ENCODE measurements at places on chromosomes 5 and 9.
A peak's percentile ranks its signal among the peaks of the same experiment; 100 is the strongest.

- no peak for DNase-seq
These were observed 9.2 kb upstream of the ZNF354A start for GRCh38 chr5:178739452-178740180.

DNA sequence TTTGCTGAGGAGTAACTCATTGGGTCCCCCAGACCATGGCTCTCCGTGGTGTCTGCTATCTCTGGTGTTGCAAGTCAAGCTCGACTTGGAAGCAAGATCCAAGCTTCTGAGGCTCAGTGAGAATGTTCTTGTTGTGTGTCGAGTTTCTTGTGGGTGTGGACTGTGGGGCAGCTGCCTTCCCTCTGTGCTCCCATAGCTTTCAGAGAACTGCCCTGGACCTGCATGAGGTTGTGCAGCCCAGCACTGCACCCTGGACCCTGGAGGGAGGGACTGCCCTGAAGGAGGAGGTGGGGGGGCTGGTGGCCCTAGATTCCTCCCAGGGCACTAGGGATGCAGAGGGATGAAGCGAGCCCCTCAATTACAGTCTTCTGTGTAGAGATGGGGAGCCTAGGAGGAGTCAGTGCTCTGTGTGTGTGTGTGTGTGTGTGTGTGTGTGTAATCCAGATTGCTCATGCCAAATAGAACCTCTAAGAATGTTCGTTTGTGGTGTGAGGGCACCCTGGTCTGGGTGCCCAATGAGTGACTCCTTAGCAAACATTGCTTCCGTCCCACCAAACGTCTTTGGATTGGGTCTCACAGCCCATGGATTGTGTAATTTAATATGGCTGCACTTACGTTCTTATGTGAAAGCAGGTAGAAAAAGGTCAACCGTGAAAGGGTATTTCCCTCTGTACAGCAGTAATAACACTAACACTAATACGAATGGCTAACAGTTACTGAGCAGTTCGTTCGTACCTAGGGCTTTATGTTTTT, 143.3 kb upstream of the LMX1B start:
- DNase-seq, result no peak

- DNase-seq, result peak; percentile 70
These were observed 10.4 kb upstream of the SLC45A2 start for GRCh38 chr5:33994845-33995244.

DNA sequence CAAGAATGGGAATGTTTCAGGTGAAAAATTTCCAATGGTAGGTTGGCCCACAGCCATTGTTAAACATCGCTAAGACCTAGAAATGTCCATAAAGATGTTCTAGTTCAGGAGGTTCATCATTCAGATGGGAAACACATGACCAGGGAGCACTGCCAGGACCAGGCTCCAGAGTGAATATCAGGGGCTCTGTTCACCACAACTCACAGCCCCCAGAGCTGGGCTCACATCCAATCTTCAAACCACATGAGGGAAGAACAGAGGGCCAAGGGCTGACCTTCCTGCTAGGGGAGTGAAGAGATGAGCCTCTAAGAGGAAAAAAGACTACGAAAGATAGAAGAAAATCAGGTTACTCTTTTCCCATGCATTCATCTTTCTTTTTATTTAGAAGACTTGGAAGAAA, 205.8 kb downstream of the SEMA5A start:
- DNase-seq, result no peak

GRCh38 chr5:5708367-5708919, 286.0 kb downstream of the ICE1 start:
- no peak for DNase-seq

DNA sequence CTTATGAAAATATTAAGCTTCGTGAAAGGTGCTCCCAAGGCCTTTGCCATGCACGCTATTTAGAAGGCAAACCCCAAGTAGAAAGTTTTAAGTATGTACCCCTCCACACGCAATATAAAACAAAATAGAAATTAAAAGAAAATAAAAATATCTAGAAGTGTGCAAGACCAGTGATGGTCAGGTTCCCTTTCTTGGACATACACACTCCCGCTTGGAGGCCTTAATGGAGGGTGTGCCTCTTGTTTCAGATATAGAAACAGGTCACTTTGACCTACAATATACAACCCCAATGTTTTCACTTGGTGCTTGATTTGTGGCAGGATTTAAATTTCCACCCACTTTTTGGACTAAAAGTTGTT, 127.4 kb upstream of the STC2 start:
- DNase-seq, result no peak

- no peak for DNase-seq
These were observed 151.4 kb downstream of the KDM4C start for GRCh38 chr9:6909181-6909580.

DNA sequence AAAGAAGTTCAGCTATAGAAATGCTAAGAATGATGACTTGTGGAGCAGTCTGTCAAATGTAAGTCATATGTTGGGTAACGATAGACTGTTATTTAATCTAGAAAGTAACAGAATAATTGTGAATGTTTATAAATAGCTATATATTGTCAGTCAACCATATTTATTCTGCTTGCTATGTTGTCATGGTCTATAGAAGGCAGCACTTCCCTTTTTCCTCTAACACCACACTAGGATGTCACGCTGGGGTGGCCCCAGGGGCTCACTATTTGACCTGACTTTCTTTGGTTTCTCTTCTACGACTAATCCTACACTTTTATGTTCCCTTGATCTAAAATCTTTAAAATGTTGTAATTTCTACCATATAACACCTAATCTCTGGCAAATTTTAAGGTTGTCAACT, 20.5 kb downstream of the ERAP2 start:
- no peak for DNase-seq

GRCh38 chr9:15606643-15607472, 54.0 kb downstream of the CCDC171 start:
- peak; percentile 24 for DNase-seq

- DNase-seq, result no peak
These were observed 297.4 kb downstream of the CETN3 start for GRCh38 chr5:90112033-90112692.

DNA sequence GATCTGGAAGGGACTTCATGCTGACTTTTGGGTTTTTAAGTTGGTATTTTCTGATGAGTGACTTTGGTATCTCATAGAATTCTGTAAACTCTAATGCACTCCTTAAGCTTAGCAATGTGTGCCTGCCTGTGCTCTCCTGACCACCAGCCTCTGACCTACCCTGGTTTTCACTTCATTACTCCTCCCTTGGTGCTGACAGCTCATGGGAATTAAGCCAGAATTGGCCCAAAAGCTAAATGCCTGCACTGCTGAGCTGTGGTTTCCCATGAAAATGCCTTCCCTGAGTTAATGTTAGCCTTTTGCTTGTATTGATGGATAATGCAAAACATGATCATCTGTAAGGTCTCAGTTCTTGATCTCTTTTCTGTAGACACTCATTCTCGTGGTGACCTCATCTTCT, 308.0 kb downstream of the DOCK8 start:
- no peak for DNase-seq

- DNase-seq, result no peak
These were observed 21.7 kb downstream of the SLC30A5 start for GRCh38 chr5:69115526-69115925.

GRCh38 chr5:54912021-54912420, 73.4 kb downstream of the ESM1 start:
- no peak for DNase-seq

DNA sequence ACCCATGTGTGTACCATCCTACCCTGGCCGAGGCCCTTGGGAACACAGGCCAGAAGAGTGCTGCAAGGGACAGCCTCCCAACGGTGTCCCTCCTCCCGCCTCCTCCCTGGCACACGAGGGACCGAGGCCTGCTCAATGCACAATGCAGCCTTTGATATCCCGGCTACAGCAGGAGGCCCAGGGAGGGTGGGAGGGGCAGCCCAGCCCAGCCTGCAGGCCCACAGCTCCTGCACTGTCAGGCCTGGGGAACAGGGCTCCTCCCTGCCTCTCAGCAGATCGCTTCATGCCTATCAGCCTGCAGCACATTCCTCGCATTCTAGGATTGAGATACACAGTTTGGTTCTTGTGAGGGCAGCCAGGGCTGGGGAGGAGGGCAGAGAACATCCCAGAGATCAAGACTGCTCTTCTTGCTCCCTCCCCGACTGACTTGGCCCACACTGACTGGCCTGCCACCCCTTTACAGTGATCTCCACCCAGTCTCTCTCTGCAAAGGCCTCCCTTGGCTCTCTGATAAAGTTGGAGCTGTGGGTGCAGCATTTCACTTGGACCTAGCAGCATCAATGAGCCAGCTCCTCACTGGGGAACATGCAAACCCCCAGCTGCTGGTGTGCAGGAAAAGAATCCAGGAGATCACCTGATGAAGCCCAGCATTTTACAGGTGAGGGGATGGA, at the start of gene SH3TC2:
Gene SH3TC2 (minus strand): TSS at position 46 of the 671 bp plus-strand sequence. CDS start 40 bp downstream, at position 6.
- peak; percentile 87 for DNase-seq

- no peak for DNase-seq
These were observed 119.0 kb downstream of the MAT2B start for GRCh38 chr5:163624431-163624830.

- DNase-seq, result peak; percentile 83
These were observed 103.2 kb downstream of the SNCAIP start for GRCh38 chr5:122415030-122415800.

DNA sequence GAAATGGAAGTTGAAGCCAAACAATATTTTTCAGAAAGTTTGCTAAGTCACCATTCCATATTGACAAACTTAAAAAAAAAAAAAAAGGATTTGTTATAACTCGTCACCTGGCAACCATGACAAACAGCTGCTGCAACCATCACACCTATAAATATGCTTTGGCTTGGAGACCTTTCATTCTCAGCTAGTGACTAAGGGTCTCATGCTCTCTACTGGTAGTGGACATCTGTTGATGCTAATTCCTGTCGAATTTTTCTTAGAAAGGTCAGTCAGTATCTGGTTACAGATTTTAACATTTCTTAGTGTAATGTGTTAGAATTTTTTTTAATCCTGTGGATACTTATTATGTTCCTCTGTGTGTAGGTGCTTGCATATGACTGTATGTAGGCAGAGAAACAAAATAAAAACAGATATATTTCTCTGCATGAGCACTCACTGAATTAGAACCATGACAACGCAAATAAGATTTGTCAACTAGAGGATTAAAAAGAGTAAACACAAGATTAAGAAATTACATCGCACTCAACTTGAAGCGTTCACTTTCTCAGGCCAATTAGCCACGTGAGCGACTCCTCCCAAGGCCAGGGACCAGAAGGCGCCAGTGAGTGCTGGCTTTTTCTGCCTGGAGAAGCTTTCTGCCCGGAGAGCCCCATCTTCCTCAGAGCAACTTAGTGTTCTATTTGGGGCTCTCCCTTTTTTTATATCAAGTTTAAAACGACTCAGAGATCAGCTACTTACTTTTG, 27.0 kb upstream of the ZNF622 start:
- peak; percentile 76 for DNase-seq

DNA sequence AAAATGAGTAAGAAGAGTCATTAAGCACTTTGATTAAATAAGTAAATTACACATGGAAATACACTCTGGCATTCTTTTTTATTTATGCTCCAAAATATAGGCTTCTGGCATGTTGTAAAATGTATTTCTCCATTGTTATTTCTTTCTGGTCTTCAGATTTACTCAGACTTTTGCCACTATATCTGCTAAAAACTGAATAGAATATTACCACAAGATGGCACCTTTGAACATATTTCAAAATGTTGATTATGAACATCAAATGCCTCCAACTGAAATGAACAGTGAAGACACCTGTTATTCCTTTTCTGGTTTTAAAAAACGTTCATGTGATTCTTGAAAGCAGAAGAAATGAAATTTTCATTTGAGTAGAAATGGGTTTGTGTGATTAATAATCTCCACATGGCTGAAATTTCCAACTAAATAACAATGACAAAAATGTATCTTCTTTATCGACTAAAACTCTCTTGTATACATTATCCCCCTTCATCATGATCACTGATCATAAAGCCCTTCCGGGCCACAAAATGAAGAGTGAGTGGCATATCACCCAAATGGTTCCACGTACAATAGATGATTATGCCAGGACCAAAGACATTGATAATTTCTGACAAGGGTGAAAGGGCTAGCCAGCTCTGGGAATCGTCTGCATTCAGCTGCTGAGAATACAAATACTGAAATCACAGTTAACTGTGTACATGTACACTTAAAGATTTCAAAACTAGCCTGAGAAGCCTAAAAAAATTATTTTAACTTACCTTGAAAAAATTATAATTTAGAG, 23.8 kb downstream of the TYRP1 start:
- DNase-seq, result no peak

DNA sequence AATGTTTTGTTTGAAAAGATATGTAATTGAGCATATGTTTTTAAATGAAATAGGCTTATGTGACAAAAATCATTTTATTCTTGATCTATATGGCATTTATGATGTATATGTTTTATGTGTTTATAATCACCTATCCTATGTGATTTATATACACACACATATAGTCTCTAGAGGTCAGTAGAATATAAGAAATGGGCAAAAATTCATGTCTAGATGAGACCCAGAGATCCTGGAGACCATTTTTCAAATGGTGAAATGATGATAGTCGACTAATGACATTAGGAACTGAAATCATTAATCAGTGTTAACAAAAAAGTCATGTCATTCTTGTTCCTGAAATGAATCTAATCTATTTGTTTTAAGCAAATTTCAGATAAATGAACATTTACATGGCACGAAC, 709.2 kb upstream of the WWC1 start:
- peak; percentile 13 for DNase-seq

DNA sequence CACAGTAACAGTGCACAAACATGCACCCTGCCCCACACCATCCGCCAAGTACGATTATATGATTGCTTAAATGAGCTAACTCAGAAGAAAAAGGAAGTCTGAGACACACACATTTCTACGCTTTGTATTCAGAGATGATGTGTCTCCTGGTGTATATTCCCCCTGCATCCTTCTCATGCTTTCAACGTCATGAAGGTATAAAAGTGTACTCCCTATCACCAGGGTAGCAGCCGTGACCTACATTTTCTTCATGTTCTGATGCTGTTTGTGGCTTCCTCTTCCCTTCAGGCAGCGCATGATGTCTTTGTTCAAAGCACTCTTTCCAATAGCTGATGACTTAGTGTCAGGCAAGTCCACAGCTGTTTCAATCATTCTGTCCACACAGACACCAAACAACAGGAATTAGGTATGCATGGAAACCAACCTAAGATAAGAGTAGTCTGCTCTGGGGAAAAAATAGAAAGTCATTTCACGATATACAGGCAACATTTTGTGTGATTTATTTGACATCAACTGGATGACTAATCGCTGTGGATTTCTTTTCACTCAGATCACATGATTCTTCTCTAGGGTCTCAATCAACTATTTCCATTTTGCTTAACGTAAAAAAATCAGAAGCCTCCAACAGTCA, 269.4 kb upstream of the PTGER4 start:
- DNase-seq, result no peak

- DNase-seq, result peak; percentile 47
These were observed 2.7 kb upstream of the ANXA2R start for GRCh38 chr5:43042626-43043399.
